ENCODE measurements at places on chromosomes 7 and 10.

GRCh38 chr10:100089241-100089640, 7.6 kb upstream of the CPN1 start:
- DNase-seq: no peak

- no peak for DNase-seq
Observed at GRCh38 chr10:118343115-118343514, 991 bp upstream of the FAM204A start.

DNA sequence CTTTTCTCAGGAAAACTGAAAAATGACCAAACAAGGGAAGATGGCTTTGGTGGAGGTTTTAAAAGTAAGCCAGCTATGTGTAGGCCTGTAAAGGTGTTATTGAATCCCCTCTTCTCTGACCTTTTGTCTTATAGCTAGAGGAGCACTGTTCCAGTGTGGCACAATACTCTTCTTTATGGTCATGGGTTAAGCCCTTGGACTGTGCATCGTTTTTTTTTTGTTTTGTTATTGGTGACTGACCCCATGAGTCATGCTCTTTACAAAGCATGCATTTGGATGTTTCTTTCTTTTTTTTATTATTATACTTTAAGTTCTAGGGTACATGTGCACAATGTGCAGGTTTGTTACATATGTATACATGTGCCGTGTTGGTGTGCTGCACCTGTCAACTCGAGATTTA, 19.6 kb upstream of the FAM25A start:
- DNase-seq: no peak

- no peak for DNase-seq
Observed at GRCh38 chr10:114771749-114772148, 49.8 kb upstream of the FHIP2A start.

DNA sequence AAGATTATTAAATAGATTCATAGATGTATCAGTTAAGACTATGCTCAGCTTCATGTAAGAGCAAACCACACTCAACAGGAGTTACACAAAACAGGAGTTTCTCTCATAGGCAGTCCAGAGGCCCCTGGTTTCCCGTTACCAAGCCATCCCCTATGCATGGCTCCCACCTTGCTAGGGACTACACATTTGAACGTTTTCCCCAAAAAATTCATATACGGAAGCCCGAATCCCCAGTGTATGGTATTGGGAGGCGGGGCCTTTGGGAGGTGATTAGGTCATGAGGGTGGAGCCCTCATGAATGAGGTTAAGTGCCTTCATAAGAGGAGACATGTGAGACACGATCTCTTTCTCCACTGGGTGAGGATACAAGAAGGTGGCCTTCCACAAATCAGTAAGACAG, 29.1 kb downstream of the RSU1 start:
- DNase-seq: no peak

GRCh38 chr10:104337521-104337984, 712 bp downstream of the ITPRIP start:
- peak; percentile 73 for DNase-seq

DNA sequence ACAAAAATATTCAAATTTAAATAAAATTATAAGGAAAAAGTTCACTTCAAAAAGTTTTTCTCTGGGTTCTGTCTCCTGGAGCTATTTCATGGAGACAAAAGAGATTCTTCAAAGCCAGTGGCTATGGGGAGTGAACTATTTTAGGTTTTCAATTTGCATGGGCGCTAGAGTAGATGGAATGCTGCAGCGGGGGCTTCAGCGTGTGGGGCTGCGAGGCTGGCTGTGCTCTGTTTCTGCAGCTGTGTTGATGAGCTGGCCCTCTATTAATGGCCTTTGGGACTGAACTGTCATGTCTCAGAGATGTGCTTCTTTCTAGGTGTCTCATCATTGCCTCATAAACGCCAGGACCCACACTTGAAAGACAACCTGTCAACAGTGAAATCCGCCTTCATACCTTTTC, 108.4 kb upstream of the NPY start:
- DNase-seq: no peak
